ENCODE measurements at places on chromosomes 12 and 14.

- DNase-seq: no peak
Observed at GRCh38 chr12:15608406-15608805, 180.8 kb downstream of the EPS8 start.

GRCh38 chr12:108482717-108483212 lies 32.3 kb upstream of the FICD start:
- DNase-seq: no peak

- no peak for DNase-seq
Observed at GRCh38 chr12:52185400-52185967, 6.3 kb downstream of the KRT80 start.

DNA sequence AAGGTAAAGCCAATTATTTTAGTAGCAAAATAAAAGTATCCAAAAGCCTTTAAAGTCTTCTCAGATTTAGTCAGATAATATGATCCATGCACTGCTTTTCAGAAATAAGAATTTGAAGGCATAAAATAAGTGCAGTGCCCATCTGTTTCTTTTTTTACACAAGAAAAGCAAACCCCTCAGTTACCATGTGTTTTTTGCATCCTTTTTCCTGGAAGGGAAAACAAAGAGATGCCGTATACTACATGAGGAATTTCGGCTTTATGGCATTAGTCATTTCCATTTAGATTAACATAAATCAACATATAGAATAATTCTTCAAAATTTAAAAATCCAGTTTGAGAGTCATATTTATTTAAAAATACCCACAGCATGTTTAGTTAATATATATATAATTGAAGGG lies 70.0 kb upstream of the GNPNAT1 start:
- DNase-seq: no peak
